M059J (cell line): ENCODE measurements at places on chromosomes 6 and 20. TPM values are rescaled to one million over a fixed set of nuclear protein-coding genes. Genes with fewer than 3 reads are reported as not detected.

Gene IRF4
- 0.02 TPM in 1 of 2 replicates, not detected in the other for total RNA-seq

Gene GPLD1
- 0.22 TPM in 1 of 2 replicates, not detected in the other for total RNA-seq

Gene GPX5
- not detected in 2 replicates for total RNA-seq

Gene LRRC73
- 0.05 and 0.32 TPM in 2 replicates for total RNA-seq

Gene EFCAB8
- not detected in 2 replicates for total RNA-seq

Gene KCNB1
- not detected in 2 replicates for total RNA-seq

Gene PTCRA
- not detected in 2 replicates for total RNA-seq

DNA sequence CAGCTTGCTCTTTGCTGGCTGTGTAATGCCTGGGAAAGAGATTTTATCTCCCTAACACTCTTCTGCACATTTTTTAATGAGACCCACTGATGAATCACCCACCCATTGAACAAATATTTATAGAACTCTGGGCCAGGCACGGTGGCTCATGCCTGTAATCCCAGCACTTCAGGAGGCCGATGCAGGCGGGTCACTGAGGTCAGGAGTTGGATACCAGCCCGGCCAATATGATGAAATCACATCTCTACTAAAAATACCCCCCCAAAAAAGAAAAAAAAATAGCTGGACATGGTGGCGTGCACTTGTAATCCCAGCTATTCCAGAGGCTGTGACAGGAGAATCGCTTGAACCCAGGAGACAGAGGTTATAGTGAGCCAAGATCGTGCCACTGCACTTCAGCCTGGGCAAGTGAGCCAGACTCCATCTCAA, 82.1 kb upstream of the SIRPA start:
- DNase-seq, result peak; percentile 100

DNA sequence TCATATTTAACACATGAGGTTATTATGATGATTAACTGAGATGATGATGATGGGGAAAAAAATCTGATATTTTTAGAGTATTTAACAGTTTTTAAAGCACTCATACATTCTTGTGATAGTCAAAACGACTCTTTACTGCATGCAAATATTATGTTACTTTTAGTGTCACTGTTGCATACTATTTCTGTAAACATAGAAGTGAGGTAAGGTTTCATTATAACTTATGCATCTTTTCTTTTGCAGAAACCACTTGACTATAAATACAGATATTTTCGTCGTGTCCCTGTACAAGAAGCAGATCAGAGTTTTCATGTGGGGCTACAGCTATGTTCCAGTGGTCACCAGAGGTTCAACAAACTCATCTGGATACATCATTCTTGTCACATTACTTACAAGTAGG, 30.1 kb downstream of the FBXO9 start:
- no peak for DNase-seq

- DNase-seq, result peak; percentile 73
These were observed 2.0 kb upstream of the TRMT11 start for GRCh38 chr6:125984311-125984710.

- no peak for DNase-seq
These were observed 8.9 kb downstream of the REM1 start for GRCh38 chr20:31484001-31484400.

- peak; percentile 11 for DNase-seq
These were observed 19.6 kb downstream of the RPP21 start for GRCh38 chr6:30364591-30364990.

- no peak for DNase-seq
These were observed 62.9 kb downstream of the ARHGAP18 start for GRCh38 chr6:129647044-129647443.

DNA sequence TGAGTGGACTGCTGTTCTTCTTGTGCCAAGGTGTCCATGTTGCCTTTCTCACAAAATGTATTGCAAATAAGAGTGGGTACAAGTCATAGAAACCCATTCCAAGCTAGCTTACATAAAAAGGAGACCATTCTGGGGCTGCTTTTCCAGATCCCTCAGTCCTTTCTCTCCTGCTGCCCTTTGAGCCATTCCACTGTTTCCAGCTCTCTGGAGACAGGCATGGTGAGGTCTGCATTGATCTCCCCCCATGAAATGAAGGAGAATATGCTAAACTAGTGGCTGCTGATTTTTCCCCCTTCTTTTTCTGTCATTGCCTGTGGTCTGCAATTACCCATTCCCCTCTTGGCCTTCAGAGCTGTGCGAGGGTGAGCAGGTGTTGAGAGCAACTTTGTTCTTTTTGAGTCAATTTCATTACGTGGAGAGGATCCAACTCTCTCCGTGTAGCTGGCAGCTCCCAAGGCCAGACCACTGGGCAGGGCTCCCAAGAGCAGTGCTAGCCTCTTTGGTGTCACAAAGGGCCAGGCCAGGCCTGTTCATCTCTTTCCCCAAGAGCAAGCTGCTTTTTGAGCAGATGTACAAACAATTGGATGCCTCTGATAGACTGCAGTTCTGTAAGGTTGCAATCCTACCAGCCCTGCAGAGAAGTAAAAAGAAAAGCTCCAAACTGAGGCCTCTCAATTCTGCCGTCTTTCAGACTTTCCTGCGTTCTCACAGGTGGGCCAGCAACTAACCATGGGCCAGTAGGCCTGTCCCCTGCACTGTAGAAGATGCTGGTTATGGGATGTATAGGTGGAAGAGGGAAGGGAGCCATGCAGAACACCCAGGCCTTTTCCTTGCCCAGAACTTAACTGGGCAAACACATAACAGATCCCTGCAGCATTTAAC, 96.1 kb upstream of the ARMC2 start:
- DNase-seq, result no peak

DNA sequence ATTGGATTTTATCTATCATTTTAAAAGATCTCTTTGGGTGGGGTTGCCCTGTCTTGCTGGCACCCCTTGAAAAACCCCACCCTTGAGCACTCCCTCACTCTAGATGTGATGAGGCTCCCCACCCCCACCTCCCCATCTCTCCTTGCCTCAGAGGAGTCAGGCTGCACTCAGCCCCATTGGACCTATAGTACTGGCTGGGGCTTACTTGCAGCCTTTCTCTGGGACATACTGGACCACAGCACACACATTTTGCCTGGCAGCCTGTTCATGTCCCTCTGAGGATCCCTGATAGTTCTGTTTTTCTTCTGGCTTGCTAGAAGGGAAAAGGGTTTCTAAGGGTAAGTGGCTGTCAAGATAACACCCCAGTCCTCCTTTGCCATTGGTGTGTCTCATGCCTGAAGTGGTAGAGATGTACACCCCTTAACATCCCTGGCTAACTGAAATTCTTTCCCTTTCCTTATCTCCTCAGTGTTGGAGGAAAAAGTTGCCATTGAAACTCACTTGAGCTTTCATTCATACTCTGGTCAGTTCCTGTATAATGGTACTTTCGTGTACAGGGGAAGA, 553.4 kb upstream of the CITED2 start:
- no peak for DNase-seq

DNA sequence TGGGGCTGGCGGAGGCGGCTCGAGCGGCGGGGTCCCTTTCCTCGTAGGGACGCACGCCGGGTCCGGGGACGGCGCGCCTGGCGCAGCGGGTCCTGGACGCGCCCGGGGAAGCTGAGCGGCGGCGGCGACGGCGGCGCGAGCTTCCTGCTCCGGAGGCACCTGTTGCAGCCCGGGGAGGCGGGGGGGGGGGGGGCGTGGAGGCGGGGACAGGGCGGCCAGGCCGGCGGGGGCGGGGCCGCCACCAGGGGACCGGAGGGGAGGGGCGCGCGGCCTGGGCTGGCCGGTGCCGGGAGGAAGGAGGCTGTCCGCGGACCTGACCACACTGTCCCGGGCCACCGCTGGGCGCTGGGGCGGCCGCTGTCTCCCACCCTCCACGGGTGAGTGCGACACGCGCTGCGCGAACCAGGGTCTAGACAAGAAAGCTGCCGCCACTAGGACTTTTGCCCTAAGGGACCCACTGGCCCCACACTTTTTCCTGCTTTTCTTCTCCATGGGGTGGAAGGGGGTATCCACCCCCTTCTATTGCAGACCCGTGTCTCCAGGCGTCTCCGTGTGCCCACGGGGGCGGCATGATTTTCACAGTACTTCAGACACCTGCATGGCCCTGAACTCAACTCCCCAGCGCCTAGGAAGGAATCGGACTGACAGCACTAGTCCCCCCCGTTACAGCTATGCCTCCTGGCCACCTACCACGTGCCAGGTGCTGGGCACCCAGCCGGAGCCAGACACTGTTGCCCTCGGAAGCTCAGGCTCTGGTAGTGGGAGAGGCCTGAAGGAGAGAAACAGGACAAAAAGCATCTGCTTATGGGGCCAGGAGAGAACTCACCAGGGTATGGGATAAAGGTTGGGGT, at the start of gene NFATC2:
NFATC2 (minus strand) TSS at position 149 of the 851 bp plus-strand sequence. CDS start 220 bp downstream, outside the sequence.
- DNase-seq, result no peak

DNA sequence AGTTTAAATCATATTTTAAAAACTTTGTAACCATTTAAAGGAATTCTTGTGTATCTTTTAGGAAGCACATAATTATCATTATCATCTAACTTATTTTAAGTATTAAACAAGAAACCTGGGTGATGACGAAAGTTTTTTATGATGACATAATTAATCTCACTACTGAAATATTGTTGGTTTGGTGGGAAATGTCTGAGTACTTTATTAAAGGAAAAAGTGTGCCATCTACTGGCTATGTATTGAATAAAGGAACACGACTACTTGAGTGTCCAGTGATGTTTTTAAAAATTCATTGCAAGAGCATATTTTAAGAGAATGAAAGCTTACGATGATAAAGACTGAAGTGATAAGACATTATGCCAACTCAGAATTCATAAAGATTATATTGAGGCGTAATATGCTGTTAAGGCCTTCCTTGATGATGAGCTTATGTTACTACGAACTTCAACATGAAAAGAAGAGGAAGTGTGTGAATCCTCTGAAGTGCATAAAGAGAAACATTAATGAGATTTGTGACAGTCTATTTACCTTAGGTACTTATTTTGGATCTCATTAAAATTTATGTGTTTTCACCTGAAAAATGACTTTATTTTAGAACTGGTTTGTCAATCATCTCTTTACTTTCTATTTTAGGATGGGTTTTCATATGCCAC, 12.0 kb upstream of the TRMT11 start:
- DNase-seq, result peak; percentile 69

DNA sequence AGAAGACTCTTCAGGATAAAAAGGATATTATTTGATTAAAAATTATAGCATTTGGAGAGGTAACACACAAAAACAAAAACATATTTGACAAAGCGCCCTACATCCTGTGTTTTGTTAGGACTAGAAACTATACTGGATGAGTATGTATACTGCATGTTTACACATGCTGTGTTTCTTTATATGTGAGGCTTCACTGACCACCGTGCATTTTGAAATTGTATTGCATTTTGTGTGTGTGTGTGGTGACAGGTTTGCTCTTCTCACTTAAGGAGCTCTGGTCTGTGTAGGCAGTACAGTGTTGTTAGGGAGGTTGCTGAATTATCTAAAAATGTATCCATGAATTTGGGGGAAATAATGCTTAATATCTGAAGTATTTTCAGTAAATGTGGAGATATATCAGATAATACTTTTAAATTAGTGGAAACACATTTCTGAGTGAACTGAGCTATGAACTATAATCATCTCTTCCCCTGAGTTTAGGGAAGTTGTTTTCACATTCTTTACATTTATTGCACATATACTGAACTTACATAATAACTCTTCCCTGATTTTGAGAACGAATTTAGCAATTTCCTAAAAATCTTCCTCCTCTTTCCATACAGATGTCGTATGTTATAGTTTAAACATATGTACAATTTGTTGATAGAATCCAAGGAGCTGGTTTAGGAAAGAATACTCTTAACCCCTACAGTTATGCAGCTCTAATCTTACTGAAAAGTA, 43.3 kb downstream of the TMEM170B start:
- no peak for DNase-seq

DNA sequence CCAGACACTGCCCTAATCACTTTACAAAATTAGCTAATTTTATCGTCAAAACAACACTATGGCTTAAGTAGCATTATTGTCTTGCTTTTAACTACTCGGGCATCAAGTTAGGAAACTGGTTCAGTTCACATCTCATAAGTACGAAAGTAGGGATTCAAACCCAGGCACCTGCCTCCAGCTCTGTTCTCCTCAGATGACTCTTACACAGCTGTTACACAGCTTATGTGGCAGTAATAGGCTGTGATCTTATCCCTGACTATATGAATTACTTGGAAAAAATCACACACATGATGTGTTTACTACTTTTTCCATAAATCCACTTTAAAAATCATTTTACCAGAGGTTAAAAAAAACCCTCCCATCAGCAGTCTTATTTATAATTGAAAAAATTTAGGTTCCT, 389.2 kb upstream of the FLRT3 start:
- no peak for DNase-seq

DNA sequence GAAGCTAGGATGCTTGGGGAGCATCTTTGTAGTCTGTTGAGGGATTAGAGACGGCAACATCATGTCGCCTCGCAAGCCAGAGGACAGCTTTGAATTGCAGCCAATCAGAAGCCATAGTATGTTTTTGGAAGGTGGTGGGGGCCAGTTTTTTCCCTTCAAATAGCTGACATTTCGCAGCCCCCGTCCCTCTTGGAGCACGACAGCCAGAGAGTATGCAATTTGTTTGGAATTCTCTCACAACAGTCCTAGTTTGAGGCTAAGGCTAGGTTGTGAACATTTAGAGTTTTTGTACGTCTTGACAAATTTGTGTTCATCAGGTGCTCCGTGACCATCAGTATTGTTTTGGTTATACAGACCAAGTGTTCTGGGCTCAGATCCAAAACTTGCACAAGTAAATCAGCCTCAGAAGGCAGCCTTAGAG, 83.3 kb downstream of the PLCB1 start:
- peak; percentile 11 for DNase-seq

DNA sequence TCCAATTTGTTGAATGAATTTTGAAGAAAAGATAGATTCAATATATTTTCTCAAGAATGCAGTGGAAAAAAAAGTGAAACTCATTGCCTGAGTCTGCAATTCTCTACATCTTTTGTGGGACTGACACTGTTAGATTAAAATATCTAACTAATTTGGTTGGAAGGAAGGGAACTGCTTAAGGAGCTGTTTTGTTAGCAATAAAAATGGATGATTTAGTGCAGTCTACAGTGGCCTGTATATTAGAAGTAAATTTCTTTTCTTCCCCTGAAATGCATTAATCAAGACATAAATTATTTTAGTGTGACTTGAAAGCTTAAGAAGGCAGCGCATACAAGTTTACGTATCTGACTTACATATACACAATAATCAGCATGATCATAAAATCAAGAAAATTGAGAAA, 1332.6 kb downstream of the EPHA7 start:
- no peak for DNase-seq

- DNase-seq, result peak; percentile 89
These were observed 14.7 kb downstream of the KCNQ2 start for GRCh38 chr20:63457737-63458136.
